ENCODE measurements at places on chromosomes 6 and 20.

DNA sequence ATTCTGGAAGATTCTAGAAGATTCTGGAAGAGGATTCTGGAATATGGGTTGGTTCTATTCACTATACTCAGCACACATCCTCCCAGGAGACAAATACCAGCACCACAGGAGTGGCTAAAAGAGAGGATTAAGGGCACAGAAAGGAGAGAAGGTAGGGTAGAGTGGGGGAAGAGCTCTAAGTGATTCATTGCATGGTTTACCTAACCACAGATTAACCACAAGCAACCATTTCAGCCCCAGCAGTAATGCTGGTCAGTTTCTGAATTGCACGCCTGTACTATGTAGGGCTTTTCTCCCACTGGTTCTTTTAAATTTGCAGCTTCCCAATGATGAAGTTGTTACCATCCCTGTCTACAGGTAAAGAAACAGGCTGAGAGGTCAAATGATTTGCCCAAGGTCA lies 192.7 kb upstream of the PMEPA1 start:
- no peak for DNase-seq

DNA sequence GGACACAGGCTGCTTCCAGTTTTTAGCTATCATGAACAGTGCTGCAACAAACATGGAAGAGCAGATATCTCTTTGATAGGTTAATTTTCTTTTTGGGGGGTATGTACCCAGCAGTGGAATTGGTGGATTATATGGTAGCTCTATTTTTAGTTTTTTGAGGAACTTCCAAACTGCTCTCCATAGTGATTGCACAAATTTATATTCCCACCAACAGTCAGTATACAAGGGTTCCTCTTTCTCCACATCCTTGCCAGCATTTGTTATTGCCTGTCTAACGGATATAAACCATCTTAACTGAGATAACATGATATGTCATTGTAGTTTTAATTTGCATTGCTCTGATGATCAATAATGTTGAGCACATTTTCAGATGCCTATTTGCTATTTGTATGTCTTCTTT lies 237.6 kb downstream of the MMUT start:
- DNase-seq, result no peak

DNA sequence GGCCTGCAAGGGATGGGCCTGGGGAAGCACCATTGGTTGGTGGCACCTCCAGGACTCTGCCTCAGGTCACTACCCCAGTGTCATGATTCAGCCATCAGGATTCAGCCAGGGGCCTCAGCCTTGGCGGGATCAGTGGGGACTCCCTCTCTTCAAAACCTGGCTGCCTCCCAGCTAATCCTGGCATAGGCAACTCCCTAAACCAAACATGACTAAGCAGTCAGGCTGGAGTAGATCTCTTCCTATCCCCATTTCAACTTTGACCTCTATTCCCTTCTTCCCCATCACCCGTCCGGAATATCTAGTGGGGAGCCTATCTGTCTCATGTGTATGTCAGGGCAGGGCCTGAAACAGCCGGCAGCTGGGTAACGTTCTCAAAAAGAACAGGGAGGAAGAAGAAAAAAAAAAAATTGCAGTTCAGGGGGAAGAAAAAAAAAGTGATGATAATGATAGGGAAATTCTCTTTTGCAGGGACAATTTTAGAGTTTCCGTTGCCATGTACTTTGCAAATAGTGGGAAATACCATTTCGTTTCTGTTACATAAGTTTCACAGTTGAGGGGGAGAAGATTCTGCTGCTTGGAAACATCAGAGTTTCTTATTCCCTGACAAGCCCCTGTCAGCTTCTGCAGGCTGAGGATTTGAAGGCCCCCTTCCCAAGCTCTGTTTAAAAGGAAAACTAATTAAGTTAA lies 4.1 kb upstream of the PREX1 start:
- DNase-seq, result no peak

DNA sequence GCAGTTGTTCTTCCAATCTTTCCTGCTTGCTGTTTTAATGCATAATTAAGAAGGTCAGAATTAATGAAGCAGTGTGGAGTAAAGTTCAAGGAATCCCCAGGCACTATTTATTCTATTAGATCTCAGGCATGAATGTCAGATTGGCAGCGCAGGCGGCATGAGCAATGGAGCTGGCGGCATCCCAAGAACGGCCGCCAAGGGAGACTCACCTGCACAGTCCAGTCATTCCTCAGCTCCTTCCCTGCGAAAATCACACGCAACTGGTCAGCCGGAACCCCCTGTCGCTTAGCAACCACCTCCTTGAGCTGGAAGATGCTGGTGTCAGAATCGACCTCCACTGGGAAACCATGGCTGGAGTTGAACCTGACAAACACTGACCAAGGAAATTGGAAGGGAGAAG lies 284.5 kb downstream of the PRKN start:
- DNase-seq, result no peak

GRCh38 chr6:40442591-40442990 lies 144.6 kb downstream of the LRFN2 start:
- DNase-seq, result no peak

DNA sequence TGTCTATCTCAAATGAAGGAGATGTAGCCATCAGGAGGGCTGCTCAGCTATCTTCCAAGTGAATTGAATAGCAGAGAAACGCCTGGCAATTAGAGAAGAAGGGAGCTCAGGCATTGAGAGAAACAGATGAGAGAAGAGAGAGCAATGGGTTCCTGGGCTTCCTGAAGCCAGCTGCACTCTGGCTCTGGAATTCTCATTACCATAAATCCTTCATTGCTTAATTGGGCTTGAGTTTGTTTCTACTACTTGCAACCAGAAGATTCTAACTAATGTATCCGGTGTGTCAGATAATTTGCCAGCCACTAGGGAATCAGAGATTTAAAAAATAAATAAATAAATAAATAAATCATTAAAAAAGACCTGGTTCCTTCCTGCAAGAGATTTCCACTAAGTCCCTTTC lies 25.0 kb upstream of the CDKAL1 start:
- DNase-seq, result no peak

DNA sequence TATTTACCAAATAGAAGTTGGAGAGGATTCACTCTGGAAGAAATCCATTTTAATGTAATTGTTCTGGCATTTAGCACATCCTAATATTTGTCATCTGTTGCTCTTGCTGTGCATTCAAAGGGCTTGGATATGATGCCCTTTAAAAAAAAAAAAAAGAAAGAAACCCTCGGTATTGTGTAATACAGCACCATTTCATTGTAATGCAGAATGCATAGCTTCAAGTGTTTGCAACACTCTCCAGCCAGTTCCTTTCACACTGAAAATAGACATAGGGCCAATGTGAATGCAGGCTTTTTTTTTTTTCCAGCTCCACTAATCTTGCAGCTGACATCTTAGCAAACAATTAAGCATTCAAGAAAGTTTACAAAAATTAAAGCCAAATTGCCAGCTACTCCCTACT lies 197.4 kb upstream of the POU3F2 start:
- no peak for DNase-seq

DNA sequence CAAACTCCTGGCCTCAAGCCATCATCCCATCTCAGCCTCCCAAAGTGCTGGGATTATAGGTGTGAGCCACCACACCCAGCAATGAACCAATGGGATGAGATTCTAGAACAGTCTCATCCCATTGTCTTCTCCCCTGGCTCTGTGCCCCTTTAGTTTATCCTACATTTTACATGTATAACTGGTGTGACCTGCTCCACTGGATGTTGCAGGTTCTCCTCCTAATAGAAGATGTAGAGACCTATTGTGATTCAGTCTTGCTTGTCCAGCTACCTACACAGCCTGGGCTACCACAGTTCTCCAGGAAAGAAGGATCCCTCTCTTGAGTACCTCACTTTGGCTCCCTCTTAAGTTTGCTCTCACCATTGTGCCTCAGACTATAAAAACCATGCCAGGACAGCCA lies 2.0 kb upstream of the FKBPL start:
- no peak for DNase-seq
